Midbrain (tissue), 1 donor: ENCODE measurements at places on chromosomes 4 and X.

DNA sequence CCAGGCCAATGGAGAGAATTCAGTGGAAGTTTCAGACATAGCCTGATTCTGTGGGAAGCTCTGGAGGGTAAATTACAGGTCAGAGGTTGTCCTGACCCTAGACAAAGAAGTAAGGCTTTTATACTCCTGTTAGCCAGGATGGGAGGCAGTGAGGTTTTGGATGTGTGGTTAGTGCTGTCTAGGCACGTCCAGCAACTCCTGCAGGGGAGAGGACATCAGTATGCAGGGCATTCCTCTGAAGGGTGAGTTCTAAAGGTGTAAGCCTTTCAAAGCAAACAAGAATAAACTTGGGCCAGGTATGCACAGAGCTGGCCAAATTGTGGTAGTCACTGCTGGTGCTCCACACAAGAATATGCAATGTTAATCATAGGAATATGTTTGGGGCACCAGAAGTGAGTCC lies 562.5 kb downstream of the CCSER1 start:
- no peak for DNase-seq

- DNase-seq, result no peak
Observed at GRCh38 chr4:39166177-39166576, 16.2 kb upstream of the WDR19 start.

GRCh38 chr4:47462799-47463234 lies 685 bp downstream of the COMMD8 start:
- no peak for DNase-seq

- no peak for DNase-seq
Observed at GRCh38 chr4:102153391-102153790, 191.9 kb downstream of the SLC39A8 start.

DNA sequence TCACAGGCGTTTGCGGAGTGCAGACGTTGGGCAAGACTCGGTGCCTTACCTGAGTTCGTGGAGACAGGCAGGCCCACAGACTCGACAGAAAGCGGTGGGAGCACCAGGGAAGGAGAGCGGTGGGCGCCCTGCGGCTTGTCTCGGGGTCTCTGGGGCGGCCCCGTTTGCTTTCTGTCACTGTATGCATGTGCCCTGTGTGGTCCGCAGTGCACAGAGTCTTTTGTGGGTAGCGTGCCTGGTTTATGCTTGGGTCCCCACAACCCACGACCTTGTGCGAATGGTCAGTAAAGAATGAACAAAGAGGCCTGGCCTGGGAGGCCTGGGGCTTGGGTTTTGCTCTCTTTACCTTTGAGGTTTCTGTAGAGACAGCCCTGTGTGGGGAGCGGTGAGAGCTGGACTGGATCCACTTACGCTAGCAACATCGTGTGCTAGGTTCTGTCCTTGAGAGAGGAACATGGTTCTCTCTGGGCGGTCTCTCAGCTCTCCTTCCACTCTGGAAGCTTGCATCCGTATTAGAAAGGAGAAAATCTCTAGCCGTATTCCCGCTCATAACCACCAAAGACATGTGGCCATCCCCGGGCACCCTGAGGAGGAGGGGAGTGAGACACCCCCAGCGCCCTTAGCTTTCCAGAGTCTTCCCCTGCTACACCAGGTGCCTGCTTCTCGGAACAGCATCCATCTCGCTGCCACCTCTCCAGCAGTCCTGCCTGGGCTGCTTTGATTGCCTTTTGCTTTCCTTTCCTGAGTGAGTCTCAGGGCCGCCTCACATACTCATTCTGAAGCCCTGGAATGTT lies 1.2 kb downstream of the TADA2B start:
- no peak for DNase-seq
